ENCODE measurements at places on chromosomes 11 and 22. TPM values are rescaled to one million over a fixed set of nuclear protein-coding genes. Genes with fewer than 3 reads are reported as not detected.

The CDHR5 gene
- total RNA-seq = not detected

The CCDC15 gene
- total RNA-seq = 2.2 TPM

DNA sequence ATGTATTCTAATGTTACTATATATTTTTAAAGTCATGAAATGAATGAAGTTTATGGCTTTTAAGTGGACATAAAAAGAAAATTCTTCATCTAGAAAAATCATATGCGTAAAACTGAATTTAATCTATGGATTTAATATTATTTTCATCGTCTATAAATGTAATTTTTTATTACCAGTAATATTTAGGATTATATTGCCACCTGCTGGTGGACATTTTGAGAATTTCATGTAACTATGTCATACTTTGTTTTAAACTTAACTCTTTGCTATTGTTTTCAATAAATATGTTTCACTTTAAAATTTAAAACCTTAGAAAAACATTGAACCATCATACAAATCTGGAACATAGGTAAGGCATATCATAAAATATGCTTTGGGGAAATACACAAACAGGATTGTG lies 66.5 kb upstream of the CEP126 start:
- no peak overlapping the region for H3K4me3 ChIP-seq
- no peak for DNase-seq
- no peaks in the 10 kb centered on the region for H3K27me3 ChIP-seq
- no peak overlapping the region for H3K27ac ChIP-seq
- H3K36me3 ChIP-seq = no peaks in the 10 kb centered on the region

DNA sequence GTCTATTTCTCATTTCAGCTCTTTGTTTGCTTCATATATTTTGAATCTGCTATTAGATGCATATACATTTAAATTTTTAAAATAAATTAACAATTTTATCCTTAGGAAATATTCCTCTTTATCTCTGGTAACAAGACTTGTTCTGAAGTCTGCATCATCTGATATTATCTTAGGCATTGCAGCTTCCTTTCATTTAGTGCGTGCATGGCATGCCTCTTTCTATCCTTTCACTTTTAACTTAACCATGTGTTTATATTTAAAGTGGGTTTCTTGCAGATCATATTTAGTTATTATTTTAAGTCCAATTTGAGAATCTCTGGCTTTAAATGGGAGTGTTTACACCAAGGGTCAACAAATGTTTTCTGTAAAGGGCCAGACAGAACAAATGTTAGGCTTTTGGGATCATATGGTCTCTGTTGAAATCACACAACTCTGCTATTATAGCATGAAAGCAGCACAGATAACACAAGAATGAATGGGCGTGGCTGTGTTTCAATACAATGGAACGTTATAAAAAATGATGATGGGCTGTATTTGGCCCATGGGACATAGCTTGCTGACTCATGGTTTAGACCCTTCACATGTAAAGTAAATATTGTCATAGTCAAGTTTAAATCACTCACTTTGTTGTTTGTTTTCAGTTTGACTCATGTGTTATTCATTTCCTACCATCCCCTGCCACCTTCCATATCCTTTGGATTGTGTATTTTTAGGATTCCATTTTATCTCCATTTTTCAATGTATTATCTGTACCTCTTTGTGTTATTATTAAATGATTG lies 83.9 kb upstream of the SNX19 start:
- no peaks in the 10 kb centered on the region for H3K36me3 ChIP-seq
- H3K27me3 ChIP-seq = no peaks in the 10 kb centered on the region
- H3K4me3 ChIP-seq = no peak overlapping the region

DNA sequence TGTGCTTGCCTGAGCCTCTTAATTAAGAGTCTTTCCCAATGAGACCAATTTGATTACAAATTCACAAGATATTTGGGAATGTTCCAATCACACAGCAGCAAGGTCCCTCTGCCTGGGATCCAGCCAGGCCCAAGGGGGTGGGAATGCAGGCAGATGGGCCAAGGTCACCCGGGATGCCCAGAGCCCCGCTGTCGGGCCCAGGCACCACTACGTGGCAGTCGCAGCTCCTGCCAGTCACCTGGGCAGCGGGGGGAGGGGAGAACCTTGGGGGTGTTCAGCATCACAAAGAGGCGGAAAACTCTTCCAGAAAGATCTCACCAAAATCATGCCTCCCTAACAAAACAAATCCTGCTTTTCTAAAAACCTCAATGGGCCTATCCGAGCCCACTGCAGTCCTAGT lies 30.9 kb downstream of the PPM1F start:
- no peaks in the 10 kb centered on the region for H3K27me3 ChIP-seq
- H3K4me1 ChIP-seq = peaks cover 10% of the 10 kb centered on the region
- no peak for DNase-seq
- H3K4me3 ChIP-seq = no peak overlapping the region
